ENCODE measurements at places on chromosomes 2 and 18. TPM values are rescaled to one million over a fixed set of nuclear protein-coding genes. Genes with fewer than 3 reads are reported as not detected.

- DNase-seq = peak; percentile 59
These were observed 46.9 kb downstream of the NGEF start for GRCh38 chr2:232966122-232966521.

GRCh38 chr2:24010477-24011249 lies 778 bp downstream of the MFSD2B start:
- peak; percentile 32 for DNase-seq

DNA sequence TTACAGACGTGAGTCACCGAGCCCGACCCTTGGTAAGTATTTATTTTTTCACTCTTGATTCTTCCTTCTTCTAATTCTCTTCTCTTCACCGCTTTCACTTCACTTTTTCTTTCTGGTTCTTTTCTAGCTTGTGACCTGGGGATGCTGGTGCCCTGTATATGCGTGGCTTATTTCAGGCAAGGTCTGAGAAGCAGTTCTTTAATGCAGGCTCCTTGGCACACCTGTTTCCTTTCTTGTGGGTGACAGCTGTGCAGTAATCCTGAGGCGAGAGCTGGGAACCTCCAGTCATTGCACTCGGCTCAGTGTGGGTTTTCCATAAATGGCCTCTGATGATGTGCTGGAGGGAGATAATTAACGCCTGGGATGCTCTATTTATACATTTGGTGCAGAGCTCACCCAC lies 193.8 kb downstream of the TSN start:
- no peak for DNase-seq

GRCh38 chr2:168853471-168853870 lies 36.8 kb downstream of the SPC25 start:
- no peak for DNase-seq

The SERPINB8 gene
- total RNA-seq = 2.1 TPM

GRCh38 chr2:136376798-136377211 lies 258.9 kb upstream of the CXCR4 start:
- no peak for DNase-seq
